ENCODE measurements at places on chromosomes 2 and 18.

DNA sequence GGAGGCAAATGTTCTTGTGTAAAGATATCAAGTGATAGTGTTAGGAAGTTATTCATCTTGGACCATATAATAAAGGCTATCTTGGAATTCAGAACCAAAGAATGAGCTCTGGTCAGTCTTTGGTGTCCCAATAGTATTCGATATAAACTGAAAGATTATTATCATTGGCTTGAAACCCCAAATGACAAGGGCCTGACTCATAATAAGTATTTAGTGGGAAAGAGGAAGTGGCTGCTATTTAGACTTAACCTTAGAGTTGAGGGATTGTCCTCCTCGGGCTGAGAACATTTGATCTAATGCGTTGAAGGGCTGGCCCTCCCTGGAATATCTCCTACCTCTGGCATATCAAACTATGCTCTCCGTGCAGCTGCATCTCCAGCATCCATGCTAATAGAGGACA, 67.5 kb downstream of the CDH20 start:
- no peak for DNase-seq

DNA sequence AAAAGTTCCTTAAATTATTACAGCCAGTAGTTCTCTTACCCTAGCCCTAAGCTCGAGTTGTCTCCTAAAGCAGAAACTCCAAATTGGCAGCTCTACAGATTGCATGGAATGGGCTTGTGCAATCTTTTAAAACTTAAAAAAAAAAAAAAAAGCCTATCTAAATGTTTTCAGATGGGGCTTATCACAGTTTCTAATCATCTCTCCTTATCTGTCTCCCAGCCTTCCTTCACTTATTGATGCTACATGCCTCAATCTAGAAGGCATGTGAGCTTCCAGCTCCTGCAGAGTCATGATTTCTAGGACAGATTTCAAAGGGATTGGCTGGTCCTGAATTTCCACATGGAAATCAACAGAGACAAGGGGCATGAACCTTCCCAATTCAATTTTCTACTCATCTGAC, 33.1 kb upstream of the PELI1 start:
- no peak for DNase-seq

GRCh38 chr18:11849841-11850634, 1.2 kb upstream of the CHMP1B start:
- peak; percentile 39 for DNase-seq

DNA sequence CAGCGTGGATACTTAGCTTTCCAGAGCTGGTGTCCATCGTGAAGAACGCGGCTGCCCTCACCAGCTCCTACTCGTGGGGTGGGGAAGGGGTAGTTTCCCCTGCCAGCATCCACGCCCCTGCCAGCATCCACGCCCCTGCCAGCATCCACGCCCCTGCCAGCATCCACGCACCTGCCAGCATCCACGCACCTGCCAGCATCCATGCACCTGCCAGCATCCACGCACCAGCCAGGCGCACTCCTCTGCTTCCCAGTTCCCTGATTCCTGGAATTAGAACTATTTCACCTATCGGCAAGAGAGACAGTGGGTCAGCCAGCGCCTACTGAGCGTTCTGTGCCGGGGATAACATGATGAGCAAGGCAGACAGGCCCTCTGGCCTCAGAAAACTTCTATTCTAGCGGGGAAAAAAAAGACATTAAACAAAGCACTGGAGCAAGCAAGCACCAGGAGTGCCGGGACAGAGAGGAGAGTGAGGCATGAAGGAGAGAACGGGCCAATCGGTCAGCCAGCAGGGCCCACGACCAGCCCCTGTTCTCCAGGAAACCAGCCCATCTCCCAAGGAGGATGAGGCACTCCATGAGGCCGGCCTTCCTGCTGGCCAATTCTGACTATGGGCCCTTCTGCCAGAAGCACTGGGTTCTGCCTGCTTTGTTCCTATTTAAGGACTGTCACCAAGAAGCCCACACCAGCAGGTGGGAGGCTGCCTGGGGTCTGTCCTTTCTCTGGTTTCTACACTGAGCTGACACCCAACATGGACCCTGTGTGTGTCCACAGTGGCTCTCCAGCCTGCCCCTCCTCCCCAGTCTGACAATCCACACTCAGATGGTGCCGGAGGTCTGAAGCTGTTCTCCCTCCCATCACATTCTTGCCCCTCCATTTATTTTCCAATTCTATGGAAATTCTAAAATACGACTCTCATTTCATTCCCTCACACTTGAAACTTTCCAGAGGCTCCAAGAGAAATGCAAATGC, 78.4 kb upstream of the SALL3 start:
- no peak for DNase-seq

DNA sequence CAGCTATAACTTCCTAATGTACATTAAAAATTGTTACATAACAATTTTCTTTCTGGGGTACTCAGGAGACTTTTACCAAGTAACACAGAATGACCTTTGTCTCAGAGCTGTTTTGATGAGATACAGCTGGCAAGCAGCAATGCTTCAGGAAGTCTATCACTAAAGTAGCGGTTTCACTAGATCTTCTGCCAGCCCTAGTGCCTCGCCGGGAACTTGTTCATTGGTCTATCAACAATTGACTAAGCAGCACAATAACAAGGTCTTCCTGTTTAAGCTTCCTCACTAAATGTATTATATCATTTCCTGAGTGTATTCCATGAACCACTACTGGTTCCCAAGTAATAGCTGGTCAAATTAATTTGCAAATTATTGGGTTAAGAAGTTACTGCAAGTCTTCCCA, 69.2 kb downstream of the TRIP12 start:
- DNase-seq: no peak
